ENCODE measurements at places on chromosomes 3 and 15.

- no peak for DNase-seq
These were observed 21.9 kb downstream of the IDH3A start for GRCh38 chr15:78170848-78171773.

GRCh38 chr3:181317508-181317907 lies 328.0 kb upstream of the DNAJC19 start:
- no peak for DNase-seq

DNA sequence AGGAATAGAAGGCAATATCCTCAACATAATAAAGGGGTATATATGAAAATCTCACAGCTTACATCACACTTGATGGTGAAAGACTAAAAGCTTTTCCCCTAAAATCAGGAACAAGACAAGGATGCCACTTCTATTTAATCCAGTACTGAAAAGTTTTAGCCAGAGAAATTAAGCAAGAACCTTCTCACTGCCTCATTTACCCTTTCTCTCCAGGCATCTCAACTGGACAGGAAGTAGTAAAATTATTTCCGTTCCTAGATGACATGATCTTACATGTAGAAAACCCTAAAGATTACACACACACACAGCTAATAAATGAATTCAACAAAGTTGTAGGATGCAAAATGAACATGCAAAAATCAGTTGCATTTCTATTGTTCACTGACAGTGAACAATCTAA lies 11.2 kb downstream of the SCAP start:
- DNase-seq: no peak

GRCh38 chr15:59764775-59765174 lies 75.7 kb upstream of the BNIP2 start:
- DNase-seq: no peak

GRCh38 chr3:18122264-18122663 lies 302.9 kb downstream of the SATB1 start:
- no peak for DNase-seq

GRCh38 chr15:99249270-99249841 lies at the start of gene TTC23:
Gene TTC23, minus strand, starts transcription at chr15:99249581. Its CDS starts 20,869 bp downstream, at chr15:99228712.
- DNase-seq: no peak

DNA sequence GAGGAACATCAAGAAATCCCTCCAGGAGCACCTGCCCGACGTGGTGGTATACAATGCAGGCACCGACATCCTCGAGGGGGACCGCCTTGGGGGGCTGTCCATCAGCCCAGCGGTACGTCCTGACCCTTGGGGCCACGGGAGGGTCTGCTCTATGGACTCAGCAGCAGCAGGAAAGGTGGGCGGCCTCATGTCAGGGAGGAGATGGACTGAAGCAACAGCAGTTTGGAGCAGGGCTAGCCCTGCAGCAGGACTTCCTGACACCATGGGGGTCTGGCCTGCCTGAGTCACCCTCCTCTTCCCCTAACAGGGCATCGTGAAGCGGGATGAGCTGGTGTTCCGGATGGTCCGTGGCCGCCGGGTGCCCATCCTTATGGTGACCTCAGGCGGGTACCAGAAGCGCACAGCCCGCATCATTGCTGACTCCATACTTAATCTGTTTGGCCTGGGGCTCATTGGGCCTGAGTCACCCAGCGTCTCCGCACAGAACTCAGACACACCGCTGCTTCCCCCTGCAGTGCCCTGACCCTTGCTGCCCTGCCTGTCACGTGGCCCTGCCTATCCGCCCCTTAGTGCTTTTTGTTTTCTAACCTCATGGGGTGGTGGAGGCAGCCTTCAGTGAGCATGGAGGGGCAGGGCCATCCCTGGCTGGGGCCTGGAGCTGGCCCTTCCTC lies 24.2 kb downstream of the HDAC11 start:
- no peak for DNase-seq

DNA sequence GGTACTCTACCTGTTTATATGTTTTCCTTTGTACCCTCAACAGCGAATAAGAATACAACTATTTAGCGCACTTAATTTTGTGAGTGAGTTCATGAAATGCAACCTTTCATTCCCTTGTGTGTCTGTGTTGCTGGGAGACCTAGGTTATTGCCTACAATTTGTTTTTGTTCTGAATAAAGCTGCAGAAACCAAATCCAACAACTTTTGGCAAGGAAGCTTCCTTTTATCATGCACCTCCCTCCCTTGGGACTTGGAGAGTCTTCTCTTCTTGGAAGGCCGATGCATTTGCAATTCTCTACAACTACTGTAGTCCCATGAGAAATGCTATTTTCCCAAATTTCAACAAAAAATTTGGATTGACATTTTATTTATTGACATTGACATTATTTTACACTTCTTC lies 1002.4 kb upstream of the CADM2 start:
- DNase-seq: no peak

GRCh38 chr3:70090322-70090913 lies 90.9 kb downstream of the SAMMSON start:
- no peak for DNase-seq

GRCh38 chr3:124261306-124261705 lies 269.4 kb upstream of the ROPN1 start:
- no peak for DNase-seq

GRCh38 chr3:144028798-144029411 lies 57.3 kb downstream of the DIPK2A start:
- no peak for DNase-seq

DNA sequence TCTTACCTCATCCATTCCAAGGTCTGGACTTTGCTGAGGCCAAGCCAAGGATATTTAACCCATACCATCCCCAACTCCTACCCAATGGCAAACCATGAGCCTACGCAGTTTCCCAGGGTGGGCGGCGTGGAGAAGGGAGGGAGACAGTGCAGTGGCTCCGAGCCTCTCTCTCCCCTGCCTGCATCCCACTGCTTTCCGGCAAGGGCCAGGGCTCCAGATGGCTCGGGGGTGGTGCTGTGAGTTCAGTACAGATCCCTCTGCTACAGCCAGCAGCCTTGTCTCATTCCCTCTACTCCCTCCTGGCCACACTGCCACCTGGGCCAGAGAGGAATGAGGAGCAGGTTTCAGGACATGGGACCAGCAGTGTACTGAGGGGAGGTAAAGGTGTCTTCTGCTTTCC lies 44.3 kb upstream of the APEH start:
- DNase-seq: no peak

- DNase-seq: no peak
These were observed 63.8 kb downstream of the TTC23 start for GRCh38 chr15:99185414-99186130.

GRCh38 chr15:95205077-95205476 lies 973.7 kb downstream of the MCTP2 start:
- no peak for DNase-seq

GRCh38 chr3:23940775-23941174 lies 4.3 kb upstream of the NR1D2 start:
- no peak for DNase-seq

DNA sequence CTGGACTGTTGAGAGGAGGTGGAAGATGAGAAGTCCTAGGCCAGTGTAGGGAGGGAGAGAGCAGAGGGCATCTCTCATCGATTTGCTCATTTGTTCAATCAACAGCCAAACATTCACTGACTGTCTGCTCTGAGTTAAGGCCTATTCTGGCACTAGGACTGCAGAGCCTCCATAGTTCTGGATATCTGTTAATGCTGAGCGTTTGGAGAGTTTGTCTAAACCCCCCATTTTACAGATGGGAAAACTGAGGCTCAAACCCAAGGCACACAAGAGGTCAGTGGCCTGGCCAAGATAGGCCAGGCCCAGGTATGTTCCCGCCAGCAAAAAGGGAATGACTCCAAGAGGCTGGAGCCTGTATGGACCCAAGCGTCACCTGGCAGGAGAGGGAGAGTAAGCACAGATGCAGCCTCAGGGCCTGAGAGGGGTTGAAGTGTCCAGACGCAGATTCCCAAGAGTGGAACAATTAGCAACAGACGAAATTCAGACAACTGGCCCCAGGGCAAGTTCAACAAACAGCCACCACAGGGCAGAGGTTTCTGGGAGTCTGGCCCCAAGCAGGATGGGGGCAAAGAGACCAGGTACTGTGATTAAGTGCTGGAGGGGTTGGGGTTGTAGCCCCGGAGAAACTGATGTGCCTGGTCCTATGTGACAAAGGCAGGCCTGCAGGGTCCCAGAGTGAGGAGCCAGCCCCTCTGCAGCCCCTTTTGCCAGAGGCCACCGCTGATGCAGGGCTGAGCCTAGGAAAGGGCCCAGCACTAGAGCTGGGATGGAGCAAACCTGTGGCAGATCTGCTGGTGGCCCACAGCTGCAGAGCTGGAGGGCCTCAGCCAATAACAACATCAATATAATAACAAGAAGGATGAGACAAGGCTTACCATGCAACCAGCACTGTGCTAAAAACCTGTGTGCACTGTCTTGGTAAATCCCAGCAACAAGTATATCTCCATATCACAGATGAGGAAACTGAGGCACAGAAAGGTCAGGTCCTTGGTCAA lies 245.1 kb upstream of the TLE3 start:
- no peak for DNase-seq

DNA sequence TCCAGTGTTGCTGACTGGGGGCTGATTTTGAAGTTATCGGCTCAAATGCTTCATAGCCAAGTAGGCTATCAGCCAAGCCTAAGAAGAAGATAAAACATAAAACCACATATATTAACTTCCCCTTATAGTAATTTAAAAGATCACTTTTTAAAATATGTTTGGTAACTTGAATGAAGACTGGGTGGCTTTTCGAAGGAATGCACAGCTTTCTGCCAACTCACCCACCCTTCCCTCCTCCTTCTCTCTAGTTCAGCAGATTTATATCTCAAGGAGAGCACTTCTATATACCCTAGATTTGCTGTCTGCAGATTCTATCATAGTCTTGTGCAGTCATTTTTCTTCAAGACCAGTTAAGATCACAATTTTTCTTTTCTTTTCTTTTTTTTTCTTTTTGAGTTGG lies 189.4 kb upstream of the CHRM5 start:
- DNase-seq: no peak

DNA sequence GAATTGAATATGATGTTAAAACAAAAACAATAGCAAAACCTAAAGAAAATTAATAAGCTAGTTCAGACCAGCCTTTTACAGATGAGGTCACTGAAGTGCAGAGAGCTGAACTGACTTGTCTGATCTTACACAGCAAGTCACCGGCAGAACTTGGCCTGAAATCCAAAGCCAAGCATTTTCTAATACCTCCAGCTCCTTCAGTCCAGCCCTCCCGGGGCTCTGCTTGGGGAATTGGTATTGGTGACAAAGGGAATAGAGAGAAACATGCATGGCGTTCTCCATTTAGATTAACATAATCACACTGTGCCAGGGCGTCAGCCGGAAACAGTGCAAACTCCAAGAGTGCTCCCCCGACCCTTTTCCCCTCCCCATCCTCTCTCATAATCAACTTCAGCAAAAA lies 14.1 kb upstream of the ZSCAN2 start:
- no peak for DNase-seq
